ENCODE measurements at places on chromosomes 6 and 20. TPM values are rescaled to one million over a fixed set of nuclear protein-coding genes. Genes with fewer than 3 reads are reported as not detected.

Gene C6orf58
- polyA plus RNA-seq, result not detected

Gene FBXO30
- 3.1 TPM for polyA plus RNA-seq

Gene NUP43
- polyA plus RNA-seq, result 14.2 TPM

Gene PEX3
- polyA plus RNA-seq, result 13.7 TPM

All from IMR-90 (cell line).